ENCODE measurements at places on chromosomes 11 and 22.

GRCh38 chr22:46993633-46994032, 231.2 kb downstream of the TBC1D22A start:
- DNase-seq, result no peak

DNA sequence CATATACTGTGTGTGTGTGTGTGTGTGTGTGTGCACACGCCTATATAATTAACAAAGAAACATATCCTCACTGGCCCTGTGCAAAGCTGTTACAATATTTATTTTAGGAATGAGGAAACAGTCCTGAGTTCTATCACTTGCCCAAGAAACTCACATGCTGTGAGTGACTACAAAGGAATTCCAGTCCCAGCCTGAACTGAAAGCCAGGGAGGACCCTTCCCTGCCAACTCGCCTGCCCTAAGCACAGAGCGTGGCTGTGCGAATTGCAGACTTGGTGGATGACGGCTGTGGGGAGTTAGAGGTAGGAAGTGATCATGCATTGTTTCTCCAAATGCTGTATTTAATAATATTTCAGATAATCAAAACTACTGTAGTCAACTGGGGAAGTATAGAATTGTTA, 26.4 kb upstream of the CD5 start:
- no peak for DNase-seq

- DNase-seq, result no peak
Measured at GRCh38 chr22:23542933-23543332, 37.2 kb downstream of the IGLL1 start.

DNA sequence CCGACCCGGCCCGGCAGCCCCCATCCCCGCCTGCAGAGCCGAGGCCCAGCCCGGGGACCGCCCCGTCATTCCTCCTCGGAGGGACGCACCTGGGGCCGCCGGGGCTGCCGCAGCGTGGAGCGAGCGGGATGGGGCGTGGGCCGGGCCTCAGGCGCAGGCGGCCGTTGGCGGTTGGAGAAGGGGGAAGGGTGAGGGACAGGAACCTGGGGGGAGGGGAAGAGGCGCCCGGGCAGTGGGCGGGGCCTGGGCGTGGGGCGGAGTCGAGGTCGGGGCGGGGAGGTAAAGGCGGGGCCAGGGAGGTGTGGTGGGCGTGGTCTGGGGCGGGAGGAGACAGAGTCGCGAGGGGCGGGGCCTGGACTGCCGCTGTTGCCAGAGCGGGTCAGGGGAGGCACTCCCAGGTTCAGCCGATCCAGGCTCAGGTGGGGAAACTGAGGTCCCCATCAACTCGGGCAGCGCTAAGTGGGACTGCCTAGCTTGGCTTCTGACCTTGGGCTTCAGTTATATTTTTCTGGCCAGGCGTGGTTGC, at the start of gene TESMIN:
Gene TESMIN (minus strand): TSS at position 190 of the 526 bp plus-strand sequence. CDS start 860 bp downstream, outside the sequence.
- DNase-seq, result peak; percentile 90

DNA sequence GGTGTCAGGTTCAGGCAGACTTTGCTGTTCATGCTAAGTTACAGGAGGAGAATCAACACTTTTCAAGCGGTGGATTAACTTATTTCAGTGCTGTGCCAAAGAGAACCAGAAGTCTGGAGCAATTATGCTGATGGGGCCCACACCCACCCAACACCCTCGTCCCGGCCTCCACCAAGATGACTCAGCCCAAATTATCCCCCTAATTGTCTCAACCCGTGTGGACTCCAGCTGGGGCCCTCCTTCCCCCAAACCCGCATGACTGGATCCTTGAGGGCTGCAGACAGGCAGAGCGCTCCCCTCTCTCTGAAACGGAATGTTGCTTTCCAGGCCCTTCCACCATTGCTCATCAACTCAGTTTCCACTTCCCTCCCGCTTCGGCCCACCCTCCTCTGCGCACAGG, 34.6 kb upstream of the MN1 start:
- no peak for DNase-seq

DNA sequence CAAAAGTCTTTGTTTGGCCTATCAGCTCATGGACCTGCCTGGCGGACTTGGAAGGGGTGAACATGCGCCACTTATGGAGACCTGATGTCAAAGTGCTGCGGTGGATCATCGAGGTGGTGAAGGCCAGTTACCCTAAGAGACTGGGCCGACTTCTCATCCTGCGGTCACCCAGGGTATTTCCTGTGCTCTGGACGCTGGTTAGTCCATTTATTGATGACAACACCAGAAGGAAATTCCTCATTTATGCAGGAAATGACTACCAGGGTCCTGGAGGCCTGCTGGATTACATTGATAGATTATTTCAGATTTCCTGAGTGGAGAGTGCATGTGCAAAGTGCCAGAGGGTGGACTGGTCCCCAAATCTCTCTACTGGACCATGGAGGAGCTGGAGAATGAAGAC, 17.9 kb downstream of the ALKBH3 start:
- no peak for DNase-seq

DNA sequence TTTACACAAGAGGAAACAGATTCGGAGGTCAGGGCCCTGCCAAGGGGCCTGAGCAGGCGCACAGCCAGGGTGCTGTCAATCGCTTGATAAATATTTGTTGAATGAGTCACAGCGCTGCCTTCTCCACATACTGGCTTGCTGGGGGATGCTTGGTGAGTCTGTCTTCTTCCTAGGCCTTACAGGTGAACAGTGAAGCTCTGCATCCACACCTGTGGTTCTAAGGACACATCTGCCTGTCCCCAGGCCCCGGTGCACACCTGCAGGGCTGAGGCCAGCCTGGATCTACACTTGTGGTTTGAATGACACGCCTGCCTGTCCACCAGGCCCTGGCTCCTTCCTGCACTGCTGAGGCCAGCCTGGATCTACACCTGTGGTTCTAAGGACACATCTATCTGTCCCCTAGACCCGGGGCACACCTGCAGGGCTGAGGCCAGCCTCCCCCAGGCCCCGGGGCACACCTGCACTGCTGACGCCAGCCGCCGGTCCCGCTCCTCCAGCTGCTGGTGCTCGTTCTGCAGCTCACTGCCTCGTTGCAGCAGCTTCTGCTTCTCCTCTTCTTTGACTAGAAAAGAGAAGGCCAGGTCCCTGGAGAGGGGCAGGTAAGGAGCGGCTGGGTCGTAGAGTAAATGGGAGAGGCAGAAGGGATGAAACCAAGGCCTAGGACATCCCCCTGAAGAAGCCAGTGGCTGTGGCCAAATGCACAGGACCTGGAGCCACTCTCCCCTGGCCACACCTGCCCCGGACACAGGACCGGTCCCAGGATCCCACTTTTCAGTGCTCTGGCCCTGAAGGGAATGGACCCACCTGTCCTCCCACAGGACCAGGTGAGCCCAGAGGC, 124.6 kb downstream of the PHF21B start:
- DNase-seq, result no peak

- no peak for DNase-seq
Measured at GRCh38 chr11:74272276-74272675, 39.2 kb downstream of the P4HA3 start.

Data from stimulated activated CD4-positive, alpha-beta T cell treated with anti-CD3 and anti-CD28 coated beads, TNF-alpha, amount 100 ng/mL, for 48 hours (primary cell).